ENCODE measurements at places on chromosomes 7 and 10. TPM values are rescaled to one million over a fixed set of nuclear protein-coding genes. Genes with fewer than 3 reads are reported as not detected.

Gene MPP7
- 0.23 TPM for total RNA-seq

Gene CDNF
- 1.1 TPM for total RNA-seq

Gene PTPRN2
- 0.93 TPM for total RNA-seq

Gene CHAT
- not detected for total RNA-seq

Gene COL13A1
- 0.33 TPM for total RNA-seq

Gene OR6B1
- not detected for total RNA-seq

Gene ITPRID1
- not detected for total RNA-seq

Gene SMO
- 13.8 TPM for total RNA-seq

Gene AMZ1
- total RNA-seq: not detected

Gene COL1A2
- not detected for total RNA-seq

Gene MICALL2
- 31.5 TPM for total RNA-seq

Gene AKR1D1
- not detected for total RNA-seq

Gene SLC26A5
- not detected for total RNA-seq

Gene SEMA4G
- 8.3 TPM for total RNA-seq

Gene SPDYE1
- not detected for total RNA-seq
